ENCODE measurements at places on chromosomes 6 and 20.

GRCh38 chr6:127855542-127856159 is 45.2 kb downstream of the THEMIS start:
- DNase-seq: no peak

GRCh38 chr6:91654793-91655192 is 1067.9 kb upstream of the MAP3K7 start:
- DNase-seq: no peak

DNA sequence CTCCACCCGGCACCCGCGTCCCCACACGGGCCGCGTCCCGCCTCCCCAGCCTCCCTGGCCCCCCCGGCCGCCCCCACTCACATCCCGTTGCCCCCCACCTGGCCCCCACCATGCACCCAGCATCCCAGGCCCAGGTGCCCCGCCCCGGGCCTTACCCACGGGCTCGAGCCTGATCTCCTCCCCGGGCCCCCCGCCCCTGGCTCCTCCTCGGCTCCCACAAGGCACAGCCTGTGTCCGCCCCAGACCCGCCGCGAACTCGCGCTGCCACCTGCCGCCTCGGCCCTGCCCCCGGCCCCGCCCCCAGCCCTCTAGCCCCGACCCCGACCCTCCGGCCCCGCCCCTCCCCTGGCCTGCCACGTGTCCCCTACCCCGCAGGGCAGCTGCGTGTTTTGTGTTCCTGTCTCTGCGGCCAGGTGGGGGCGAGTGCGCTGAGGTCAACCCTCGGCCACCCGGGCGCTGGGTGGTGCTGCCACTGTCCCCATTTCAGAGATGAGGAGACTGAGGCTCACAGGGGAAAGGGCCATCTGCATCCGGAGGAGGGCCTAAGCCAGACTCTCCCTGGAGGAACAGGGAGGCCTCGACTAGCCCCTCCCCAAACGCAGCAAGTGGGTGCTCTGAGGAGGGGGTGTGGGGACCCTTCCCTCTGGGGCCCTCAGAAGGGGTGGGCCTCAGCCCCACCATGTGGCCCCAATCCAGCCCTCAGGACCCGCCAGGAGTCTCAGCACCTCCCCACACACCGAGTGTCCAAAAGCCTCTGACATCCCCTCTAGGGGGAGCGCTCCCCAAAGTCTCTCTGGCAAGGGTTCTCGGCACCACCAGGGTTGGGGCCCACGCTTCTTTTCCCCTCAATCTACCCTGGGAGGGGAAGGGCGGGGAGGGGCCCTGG is 99.8 kb downstream of the TAF4 start:
- no peak for DNase-seq

DNA sequence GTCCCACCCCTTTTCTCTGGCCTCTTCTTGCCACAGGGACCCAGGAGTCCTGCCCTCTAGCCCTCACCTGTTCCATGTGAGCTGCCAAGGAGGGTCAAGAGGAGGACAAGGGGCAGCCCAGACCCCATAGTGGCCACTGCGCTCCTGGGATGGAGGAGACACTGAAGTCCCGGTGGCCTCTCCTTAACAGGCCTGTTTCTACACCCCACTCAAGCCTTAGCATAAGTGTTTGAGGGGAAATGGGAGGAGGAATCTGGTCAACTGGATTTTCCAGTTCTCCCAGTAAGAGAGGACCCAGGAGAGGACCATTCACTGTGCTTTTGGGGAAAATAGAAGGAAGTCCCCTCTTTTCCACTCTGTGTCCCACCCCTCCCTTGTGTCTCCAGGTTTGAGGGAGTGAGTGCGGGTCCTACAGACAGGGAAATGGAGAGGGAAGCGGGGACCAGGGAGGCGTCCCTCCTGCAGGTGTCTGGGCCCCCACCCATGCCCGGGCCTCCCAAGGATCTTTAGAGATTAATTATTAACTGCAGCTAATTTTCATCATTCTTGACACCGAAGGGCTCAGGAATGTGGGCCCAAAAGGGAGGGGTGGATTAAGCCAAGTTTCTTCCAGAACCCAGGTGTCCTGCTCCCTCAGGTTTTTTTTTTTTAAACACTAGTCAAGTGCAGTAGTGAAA is at the start of gene SFTA2:
TSS of gene SFTA2 (minus strand) at position 202 of the 677 bp plus-strand sequence. CDS start at position 128, 74 bp downstream.
- DNase-seq: no peak

DNA sequence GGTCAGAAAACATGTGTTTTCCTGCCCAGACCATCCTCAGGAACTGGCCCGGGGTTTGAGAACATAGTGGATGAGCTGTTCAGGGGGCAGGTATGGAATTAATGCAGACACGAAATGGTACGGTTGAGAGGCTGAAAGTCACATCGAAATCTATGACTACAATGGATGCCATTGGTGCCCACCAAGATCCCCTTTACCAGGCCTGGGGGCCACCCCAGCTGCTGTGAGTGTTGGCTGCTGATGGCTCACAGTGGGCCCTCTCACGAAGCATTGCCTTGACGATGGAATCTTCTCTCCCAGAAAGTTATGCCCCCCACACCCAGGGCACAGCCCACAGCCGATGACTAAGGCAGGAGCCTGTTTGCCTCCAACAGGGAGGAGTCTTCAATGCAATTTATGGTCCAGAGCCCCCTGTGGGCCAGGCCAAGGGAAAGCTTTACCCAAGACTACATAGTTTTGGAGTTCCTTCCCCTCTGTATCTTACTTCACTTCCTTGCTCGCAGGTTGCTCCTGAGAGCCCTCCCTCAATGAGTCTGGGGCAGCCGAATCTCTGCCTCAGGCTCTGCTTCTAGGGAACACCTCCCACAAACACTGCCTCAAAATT is 92.6 kb downstream of the BFSP1 start:
- no peak for DNase-seq
